ENCODE measurements at places on chromosomes 6 and 20. TPM values are rescaled to one million over a fixed set of nuclear protein-coding genes. Genes with fewer than 3 reads are reported as not detected.

GRCh38 chr20:36364506-36364905 is 58.4 kb downstream of the DLGAP4 start:
- no peak overlapping the region for H3K4me3 ChIP-seq
- no peak for DNase-seq
- H3K27ac ChIP-seq: no peak overlapping the region
- peaks cover 11% of the 10 kb centered on the region for H3K4me1 ChIP-seq

GRCh38 chr6:38495922-38496635 is 143.7 kb downstream of the BTBD9 start:
- H3K36me3 ChIP-seq: no peaks in the 10 kb centered on the region
- H3K27ac ChIP-seq: no peak overlapping the region
- no peak overlapping the region for H3K4me3 ChIP-seq
- no peaks in the 10 kb centered on the region for H3K27me3 ChIP-seq
- H3K4me1 ChIP-seq: no peaks in the 10 kb centered on the region

Gene LIME1
- total RNA-seq: 3.6 TPM

Gene GMDS
- 35.7 TPM for total RNA-seq

Gene REM1
- total RNA-seq: 0.28 TPM

Gene RREB1
- 29.1 TPM for total RNA-seq

All from GM23338 (cell line).